ENCODE measurements at places on chromosomes 13 and 19.
A peak's percentile ranks its signal among the peaks of the same experiment; 100 is the strongest.

GRCh38 chr13:77230560-77230959 lies 96.3 kb downstream of the MYCBP2 start:
- DNase-seq, result no peak

DNA sequence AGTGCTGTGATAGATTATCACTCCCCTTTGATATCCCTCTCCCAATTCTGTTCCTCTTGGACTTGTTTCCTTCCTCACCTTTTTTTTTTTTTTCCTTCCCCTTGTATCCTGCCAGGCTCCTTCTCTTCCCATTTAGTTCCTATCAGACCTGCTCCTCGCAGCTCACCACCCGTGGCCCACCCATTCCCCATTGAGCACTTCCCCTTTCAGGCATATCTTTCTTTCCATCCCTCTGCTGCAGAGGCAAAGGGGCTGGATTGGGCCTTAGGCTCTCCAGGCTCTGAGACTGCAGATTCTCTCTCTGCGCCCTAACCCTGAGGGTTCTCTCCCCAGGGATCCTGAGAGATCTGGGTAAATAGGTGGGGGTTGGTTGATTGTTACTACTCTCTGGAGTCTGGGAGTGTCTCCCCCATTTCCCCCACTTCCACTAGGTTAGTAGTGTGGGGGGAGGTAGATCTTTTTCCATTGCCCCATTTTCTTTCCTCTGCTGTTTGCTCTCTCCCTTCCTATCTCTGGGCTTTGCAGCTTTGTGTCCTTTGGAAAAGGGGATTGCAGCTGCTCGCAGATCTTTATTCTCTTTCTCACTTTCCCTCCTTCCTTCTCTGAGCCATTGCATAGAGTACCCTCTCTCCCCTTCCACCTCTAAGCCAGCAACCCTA lies 2.3 kb downstream of the ARHGAP35 start:
- DNase-seq, result no peak

- no peak for DNase-seq
Observed at GRCh38 chr19:49434907-49435583, 6.3 kb downstream of the SLC17A7 start.

- no peak for DNase-seq
Observed at GRCh38 chr19:10018263-10018662, 5.0 kb downstream of the RDH8 start.

DNA sequence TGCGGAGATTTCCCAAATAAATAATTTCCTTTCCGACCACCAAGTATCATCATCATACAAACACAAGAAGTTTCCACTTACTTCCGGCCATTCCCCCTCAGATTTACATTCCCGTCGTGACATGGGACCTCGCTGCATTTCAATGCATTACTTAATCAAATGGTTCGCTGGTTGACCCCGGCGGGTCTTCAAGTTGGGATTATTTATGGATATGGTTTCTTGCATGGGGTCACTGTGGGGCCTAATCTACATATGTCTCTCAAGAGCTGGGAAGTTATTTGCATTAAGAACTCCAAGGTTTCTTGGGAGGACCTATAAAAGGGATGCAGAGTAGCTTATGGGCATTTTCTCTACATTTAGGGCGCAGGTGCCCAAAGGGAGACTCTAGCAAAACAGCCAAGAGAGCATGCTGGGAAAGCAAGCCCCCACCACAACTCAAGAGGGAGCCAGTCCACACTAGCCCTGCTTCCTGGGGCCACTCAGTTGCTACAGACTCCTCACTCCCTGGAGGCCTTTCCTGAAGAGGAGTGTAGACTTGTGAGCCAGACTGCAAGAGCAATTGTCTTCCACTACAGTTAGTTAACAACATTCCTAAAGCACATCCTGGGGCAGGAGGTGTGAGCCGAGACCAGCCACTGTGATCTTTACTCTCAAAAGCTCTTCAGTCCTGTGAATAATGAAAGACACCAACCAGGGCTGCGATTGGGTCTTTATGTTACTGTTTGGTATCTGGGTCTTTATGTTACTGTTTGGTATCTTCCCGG lies 125.3 kb downstream of the KATNAL1 start:
- no peak for DNase-seq

- DNase-seq, result no peak
Observed at GRCh38 chr13:112765731-112766130, 75.9 kb downstream of the ATP11A start.

- DNase-seq, result no peak
Observed at GRCh38 chr19:40266119-40266518, 19.0 kb downstream of the AKT2 start.

DNA sequence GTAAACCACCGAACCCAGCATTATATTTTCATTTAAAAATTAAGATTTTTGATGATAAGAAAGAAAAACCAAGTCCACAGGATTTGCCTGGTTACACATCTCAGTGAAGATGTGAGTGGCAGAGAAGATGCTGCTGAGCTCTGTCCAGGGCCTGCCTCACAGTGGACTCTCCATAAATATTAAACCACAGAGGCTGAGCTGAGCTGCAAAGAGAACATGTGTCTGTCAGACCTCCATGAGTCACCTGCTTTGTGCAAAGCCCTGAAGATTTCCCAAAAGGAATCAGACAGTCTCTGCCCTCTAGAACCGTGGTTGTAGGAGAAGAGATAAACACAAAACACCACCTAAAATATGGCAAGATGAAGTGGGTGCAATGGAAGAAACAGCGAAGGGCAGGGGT lies 127.2 kb upstream of the TSC22D1 start:
- DNase-seq, result no peak

DNA sequence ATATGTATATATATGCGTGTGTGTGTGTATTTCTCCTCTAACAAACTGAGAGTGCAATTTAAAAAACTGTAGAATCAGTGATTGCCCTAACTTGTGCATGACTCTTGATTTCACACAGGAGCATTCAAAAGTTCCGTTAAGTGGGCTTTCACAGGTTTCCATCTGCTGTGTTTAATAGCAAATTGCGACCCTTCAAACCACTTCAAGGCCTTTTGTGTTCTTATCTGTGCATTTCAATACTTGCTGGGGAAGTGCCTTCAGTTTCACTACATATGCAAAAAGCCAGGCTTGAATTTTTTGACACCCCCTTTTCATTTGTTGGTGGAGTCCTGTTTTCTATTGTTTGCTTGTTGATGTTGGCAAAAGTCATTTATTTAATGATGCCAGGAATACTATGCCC lies 158.0 kb downstream of the TM9SF2 start:
- DNase-seq, result no peak

DNA sequence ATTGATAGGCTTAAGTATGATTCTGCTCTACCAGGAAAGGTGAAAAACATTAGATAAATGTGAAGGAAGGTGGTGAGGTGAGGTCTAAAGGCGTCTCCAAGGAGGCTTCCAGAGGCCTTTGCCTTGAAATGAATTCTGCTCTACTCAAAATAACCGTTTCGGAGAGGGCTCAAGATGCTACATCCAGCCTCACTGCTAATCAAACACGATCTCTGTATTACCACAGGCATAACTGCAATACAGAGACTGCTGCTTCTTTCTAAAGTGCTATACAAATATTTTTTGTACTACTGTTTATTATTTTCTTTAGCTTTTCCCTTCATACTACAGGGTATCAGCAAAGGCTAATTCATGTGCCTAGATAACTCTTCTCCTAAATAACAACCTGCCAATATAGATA lies 16.8 kb downstream of the MBNL2 start:
- DNase-seq, result no peak

DNA sequence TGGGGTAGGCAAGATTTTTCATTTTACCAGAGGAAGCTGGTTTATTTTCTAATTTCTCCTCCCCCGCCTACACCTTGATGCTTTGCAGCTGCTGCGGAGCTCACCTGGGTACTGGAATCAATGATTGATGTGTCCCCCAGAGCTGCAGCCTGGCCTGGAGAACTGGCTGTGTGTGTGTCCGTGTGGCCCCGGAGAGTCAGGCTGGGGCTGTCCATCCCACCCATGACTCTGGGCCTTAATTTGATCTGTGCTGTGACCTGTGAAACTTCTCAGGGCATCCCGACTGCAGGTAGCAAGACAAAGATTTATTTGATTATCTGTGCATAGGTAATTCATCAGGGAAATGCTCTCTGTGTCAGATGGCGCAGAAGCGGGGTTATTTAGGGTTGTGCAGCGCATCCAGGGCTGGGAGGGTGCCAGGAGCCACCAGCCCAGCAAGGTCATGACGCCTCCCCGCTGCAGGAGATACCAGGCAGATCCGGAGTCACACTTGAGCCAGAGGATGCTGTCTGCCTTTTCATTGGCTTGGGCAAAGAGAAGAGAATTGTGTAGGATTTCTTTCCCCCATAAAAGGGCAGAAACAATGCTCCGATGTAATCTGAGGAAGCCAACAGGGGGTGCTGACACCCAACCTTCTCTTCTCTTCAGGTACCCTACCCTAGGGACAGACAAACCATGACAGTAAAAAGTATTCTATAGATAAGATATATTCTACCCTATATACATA lies 346.6 kb downstream of the TSHZ3 start:
- DNase-seq, result no peak

GRCh38 chr13:102856557-102856956 lies 10.7 kb downstream of the ERCC5 start:
- DNase-seq, result no peak

DNA sequence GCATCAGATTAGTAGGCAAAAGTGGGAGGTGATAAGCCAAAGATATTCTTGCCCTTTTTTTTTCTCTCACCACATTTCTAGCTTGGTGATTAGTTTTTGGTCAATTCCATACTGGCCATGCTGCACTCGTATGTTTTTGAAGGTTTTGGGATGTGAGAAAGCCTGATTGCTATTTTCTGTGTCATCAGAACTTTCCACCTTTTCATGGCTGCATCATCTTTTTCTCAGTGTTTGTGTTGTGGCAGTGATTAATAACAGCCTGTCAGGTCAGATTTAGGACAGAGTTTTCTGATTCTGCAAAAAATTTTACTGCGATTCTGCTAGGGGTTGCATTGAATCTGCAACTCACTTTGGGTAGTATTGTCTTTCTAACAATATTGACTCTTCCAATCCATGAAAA lies 32.9 kb downstream of the PSG1 start:
- DNase-seq, result no peak

DNA sequence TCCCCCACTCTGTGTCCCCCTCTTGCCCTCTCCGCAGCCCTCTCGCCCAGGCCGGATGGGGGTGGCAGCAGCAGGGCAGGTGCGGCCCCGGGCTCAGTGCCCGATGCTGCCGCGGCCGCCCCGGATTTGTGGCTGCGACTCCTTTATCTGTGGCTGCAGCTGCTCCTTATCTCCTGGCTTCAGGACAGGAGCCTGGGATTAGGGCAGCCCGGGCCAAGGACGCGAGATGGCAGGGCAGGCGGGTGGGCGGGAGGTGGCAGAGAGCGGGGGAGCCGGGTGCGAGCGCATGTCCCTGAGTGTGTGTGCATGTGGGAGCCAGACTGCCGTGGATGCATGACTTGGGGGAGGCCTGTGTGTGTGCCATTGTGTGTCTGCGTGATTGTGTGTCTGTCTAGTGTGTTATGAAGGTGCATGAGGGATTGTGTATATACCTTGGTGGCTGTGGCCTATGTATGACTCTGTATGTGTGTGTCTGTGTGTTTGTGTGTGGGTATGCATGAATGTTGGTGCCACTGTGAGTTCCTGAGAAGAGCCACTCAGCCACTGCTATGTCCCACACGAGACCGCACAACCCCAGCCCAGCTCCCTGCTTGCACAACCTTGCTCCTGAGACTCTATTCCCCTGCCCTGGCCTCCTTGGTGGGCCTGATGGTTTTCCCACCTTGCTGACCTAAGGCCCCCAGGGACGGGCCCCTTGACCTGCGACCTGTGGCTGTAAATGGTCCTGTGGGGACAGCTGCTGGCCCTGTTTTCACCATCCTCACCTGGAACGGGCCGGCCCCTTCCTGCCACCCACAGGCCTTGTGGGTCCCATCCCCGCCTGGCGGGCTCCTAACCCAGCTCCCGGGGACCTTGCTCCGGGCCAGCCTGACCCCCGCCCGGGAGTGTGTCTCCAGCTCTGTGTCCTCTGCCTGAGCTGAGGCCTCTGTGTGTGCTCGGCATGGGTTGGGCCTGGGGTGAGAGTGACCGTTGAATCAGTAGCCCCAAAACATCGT lies 5.3 kb upstream of the NRTN start:
- DNase-seq, result no peak

DNA sequence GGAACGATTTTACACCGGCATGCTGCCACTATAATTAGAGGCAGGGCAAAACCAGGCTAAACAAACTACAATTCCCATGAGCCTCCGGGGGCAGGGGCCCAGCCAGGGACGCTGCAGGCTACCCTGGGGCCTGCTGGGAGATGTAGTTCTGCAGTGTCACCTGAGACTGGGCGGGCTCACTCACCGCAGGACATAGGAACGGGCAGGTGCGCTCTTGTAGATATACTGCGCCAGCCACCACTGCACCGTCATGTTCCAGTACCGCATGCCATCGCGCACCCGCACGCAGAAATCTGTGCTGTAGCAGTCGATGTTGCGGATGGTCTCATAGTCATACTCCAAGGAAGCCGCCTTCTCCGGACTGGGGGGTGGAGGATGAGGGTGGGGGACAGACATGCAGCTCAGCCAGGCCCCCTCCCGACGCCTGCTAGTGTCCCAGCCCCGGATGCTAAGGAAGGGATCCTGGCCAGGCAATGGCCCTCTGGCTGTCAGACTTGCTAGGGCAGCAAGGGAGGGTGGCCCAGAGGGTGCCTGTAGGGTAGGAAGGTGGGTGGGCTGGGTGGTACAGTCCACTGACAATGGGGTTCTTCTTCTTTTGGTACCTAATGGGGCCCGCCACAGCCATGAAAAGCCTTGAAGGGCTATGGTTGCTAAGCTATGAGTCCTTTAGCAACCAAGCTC lies 5.8 kb upstream of the TMC4 start:
- no peak for DNase-seq

DNA sequence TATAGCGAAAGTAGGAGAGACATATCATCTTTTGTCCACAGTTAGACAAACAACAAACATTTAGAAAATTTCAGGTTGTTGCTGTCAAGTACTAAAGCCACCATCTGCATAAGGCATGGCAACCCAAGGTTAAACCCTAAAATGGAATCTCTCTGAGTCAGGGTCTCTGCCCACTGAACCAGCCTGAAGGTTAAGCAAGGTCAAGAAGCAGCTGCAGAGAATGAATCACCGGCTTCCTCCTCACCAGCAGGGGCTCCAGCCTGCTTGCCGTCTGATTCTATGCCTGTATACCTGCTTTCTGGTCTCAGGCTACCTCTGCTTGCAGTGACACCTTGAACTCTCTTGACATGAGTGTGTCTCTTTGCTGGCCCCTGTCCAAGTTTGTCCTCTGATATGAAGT lies 726.2 kb upstream of the SGCG start:
- DNase-seq, result peak; percentile 4

DNA sequence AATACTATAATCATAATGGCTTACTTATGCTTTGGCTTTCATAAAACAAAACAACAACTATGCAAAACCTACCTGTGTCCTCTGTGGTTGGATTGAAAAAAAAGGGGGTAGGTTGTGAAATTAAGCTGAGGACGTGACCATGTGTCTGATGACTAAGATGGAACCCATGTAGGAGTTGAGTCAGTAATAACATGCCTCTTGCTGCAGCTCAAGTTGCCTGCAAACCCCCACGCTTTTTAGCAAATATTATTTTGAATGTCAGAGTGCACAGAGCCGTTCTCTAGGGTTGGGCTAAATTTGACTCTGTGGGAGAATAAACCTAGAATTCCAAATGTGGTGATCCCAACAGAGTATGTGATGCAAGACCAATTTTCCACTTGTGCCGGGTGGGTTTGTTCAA lies 209.3 kb downstream of the KCNRG start:
- no peak for DNase-seq

GRCh38 chr13:44249431-44249836 lies 124.2 kb upstream of the SERP2 start:
- no peak for DNase-seq

- DNase-seq, result no peak
Observed at GRCh38 chr13:108154421-108154858, 60.9 kb downstream of the LIG4 start.

Measured in H54 (cell line).